Fibroblast of skin of abdomen (primary cell): ENCODE measurements at places on chromosomes 12 and 14.

- no peak for DNase-seq
Measured at GRCh38 chr12:116735951-116736599, 1.8 kb downstream of the SPRING1 start.

- DNase-seq: peak; percentile 62
Measured at GRCh38 chr14:89327771-89328212, 89.2 kb downstream of the FOXN3 start.

DNA sequence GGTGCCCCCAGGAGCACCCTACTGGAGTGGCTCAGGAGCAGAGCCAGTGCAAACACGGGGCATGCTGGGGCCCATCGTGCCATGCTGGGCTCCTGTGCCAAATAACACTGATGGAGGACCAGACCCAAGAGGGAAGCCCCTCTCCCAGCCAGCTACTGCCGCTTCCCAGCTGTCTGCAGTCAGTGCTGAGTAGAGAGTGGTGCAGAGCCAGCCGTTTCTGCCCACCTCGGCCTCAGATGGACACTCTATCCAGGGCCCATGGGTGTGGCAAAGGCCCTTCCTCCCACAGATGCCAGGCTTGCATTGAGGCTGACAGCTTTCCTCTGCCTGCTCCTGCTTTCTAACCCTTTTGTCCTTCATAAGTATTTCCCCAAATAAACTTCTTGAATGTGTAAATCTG lies 13.2 kb downstream of the CLBA1 start:
- no peak for DNase-seq

GRCh38 chr12:54139019-54139418 lies 49.8 kb downstream of the SMUG1 start:
- DNase-seq: peak; percentile 34

DNA sequence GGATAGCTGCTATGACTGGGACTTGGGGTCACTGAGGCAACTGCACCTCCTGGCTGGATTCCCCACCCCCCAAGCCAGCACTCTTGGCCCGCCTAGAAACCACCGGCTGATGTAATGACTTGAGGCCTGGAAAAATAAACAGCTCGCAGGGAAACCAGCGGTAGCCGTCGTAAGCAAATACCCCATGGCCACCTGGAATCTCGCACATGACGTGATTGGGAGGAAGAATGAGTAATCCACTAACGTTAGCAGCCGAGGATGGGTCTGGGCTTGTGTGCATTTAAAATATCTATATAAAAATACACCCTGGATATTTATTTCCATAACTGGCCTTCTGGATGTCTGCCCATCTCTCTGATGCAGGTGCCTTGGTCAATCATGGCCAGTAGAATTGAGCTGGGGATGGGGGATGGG lies 120.1 kb downstream of the SMOC1 start:
- DNase-seq: peak; percentile 25

DNA sequence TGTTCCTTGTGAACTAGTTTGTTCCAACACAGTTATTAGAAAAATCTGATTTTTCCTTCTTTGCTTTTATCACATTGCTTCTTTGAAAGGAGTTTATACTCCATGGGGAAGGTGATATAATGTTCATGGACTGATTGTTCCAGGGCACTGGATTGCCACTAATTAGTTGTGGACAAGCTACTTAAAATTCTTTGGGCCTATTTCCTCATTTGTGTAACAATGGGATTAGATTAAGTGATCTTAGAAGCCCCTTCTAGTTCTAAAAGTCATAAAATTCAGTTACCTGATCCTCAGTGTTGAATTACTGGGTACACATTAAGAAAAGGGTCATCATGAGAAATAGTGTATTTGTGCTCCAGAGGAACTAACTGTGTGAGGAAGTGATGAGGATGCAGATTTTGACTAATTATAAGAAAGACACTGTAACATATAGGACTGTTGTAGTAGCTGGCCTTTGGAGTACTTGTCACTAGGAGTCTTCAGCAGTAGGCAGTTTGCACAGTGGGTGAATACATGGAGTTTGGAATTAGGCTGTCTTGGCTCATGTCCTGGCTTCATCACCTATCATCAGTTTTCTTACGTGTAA lies 82.2 kb downstream of the MIA2 start:
- DNase-seq: no peak

GRCh38 chr12:124296295-124296915 lies 1.5 kb downstream of the RFLNA start:
- DNase-seq: no peak

- no peak for DNase-seq
Measured at GRCh38 chr12:57104292-57104910, 6.8 kb downstream of the STAT6 start.

DNA sequence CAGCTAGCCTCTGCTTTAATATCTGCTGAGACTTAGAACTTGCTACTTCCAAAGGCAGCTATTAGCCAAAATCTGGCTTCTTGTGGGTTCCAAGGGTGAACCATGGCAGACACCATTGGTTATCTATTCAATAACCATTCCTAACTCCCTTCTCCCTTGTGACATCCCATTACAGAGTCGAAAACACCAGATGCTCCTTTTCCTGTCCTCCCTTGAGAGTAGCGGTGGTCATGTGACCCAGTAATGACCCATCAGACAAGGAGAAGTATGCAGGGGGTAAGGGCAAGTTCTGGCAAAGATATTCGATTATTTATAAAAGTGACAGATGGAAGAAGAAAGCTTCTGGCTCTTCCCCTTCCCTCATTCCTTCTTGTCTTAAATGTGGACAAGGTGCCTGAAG lies 20.1 kb downstream of the TGFB3 start:
- DNase-seq: no peak

- DNase-seq: no peak
Measured at GRCh38 chr12:54933376-54933775, 51.2 kb downstream of the TESPA1 start.

DNA sequence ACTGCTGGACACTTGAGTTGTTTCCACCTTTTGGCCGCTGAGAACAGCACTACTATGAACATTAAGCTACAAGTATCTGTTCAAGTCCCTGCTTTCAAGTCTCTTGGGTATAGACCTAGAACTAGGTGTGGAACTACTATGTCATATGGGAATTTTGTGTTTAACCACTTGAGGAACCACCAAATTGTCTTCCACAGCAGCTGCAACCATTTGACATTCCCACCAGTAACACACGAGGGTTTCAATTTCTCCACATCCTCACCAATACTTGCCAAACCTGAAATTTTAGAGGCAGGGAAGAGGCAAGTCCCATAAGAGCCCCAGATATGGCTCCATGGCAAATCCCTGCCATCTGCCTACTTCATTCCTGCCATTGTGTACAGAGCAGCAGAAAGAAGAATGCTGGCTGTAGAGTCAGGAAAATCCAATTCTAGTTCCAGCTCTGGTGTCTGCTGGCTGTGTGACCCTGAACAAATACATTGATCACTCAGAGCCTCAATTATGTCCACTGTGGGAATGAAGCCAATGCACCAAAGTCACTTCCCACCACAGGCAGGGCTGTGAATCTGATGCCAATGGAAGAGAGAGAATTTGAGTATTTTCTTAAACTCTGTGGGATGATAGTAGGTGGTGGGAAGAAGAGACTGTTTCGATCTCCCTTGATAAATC lies 17.8 kb downstream of the PITPNM2 start:
- DNase-seq: no peak

DNA sequence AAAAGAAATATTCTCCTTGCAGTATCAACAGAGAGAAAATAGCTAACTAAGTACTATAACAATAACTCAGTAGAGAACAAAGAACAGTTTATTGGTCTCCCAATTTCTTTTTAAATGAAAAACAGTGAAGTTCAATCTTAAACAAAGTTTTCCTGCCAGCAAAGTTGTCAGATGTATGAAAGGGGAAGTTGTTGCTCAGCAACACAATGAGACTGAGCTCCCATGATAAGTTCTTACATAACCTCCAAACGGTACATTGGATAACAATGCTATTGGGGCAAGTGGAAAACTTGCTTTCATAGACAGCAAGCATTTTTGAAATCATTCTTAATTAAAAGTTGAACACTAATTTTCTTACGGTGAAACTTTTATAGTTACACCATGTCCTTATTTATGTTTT lies 94.9 kb downstream of the ALG10B start:
- no peak for DNase-seq

DNA sequence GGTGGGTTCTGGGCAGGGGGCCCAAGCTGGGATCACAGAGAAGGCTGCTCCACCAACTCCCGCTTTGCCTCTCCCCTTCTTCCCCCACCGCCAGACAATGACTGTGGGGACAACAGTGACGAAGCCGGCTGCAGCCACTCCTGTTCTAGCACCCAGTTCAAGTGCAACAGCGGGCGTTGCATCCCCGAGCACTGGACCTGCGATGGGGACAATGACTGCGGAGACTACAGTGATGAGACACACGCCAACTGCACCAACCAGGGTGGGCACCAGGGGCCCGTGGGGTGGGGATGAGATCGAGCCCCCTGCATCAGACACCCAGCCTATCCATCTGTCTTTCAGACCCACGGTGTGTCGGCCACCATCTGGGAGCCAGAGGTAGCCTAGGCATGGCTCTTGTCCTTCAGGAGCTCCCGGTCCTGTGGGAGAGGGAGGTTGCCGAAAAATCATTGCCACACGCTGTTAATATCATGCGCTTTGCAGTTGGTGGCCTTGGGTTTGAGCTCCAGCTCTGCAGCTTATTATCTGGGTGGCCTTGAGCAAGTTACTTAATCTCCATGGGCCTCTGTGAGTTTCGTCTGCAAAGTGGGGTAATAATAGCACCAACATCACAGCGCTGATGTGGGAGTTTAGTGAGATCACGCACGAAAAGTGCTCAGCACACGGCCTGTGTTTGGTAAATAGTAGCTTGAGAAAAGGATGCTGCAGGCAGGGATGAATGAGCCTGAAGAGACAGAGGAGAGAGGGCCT lies 21.8 kb upstream of the LRP1-AS start:
- no peak for DNase-seq

DNA sequence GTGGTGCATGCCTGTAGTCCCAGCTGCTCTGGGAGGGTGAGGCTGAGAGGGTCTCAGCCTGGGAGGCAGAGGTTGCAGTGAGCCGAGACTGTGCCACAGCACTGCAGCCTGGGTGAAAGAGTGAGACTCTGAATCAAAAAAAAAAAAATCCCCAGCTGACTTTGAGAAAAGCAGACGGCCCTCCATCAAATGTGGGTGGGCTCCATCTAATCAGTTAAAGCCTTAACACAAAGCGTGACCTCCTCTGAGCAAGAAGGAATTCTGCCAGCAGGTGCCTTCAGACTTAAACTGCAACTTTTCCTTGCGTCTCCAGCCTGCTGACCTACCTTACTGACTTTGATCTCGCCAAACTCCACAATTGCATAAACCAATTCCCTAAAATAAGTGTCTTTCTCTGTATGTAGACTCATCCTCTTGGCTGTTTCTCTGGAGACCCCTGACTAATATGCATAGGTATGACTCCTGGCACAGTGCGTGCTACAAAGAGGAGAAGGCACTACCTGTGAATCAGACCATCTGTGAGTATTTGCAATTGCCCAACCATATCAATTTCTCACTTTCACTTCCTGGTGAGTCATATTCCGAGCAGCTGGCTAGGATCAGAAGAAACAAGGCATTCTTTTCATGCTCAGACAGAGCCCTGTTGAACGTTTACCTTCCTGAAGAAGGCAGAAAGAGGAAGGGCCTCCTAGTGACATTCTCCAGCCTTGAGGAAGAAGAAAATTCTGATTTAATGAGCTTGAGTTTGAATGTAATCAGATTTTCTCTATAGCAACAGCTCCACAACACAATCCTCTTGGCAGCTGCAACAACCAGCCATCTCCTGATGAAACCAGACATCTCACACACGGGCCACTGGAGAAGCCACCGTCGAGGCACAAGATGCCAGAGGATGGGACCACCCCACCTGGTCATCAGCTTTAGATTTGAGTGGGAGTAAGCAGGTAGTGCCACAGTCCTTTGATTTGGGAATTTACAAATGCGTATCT lies 54.3 kb downstream of the CLMN start:
- peak; percentile 98 for DNase-seq
